ENCODE measurements at places on chromosomes 5 and 9. TPM values are rescaled to one million over a fixed set of nuclear protein-coding genes. Genes with fewer than 3 reads are reported as not detected.
A peak's percentile ranks its signal among the peaks of the same experiment; 100 is the strongest.

FSTL4 gene
- under 0.01 TPM for total RNA-seq

EMB gene
- 32.0 TPM for total RNA-seq

SLC46A2 gene
- total RNA-seq: under 0.01 TPM

LEAP2 gene
- total RNA-seq: 0.81 TPM

DOCK8 gene
- 73.2 TPM for total RNA-seq

DNA sequence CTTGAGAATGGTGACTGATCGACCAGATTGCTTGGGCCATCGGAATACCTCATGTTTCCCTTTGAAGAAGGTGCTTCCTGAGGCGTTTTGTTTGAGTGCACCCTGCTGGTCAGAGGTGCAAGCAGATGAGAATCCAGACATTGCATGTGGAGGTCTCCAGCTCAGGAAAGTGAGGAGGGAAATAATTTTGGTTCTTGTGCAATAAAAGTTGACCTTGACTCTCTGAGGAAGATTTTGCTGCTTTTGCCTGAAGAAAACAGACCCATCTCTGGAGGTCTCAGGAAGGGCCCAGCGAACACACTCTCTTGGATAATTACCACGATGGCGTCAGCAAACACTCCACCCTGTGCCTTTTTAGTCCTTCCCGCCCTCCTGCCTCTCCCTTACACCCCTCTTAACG, 69.7 kb downstream of the GRAMD2B start:
- DNase-seq: no peak

GRCh38 chr9:76688471-76689238, 75.6 kb upstream of the PCA3 start:
- DNase-seq: no peak

DNA sequence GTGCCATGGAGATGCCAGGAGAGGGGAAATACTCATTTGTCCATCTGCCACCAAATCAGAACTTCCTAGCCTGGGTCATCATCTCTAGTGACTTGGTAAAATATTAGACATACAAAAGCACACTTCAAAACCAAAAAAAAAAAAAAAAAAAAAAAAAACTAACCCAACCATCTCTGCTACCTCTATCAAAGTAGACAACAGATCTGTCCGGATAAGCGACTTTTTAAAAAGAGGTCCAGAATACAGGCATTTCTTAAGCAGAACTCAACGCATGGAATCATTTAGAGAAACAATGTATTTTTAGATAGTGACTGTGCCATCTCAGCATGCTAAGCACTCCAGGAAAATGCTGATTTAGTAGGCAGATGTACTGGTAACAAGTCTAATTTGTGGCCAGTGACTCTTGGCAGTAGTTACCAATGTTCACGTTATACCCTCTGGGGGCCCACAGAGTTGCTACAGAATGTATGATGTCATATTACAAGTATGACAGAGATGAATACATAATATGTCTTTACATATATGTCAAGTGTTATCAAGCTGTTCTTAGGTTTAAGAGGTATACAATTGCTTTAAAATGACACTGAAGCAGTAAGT, 107.8 kb downstream of the SMIM23 start:
- DNase-seq: no peak

DNA sequence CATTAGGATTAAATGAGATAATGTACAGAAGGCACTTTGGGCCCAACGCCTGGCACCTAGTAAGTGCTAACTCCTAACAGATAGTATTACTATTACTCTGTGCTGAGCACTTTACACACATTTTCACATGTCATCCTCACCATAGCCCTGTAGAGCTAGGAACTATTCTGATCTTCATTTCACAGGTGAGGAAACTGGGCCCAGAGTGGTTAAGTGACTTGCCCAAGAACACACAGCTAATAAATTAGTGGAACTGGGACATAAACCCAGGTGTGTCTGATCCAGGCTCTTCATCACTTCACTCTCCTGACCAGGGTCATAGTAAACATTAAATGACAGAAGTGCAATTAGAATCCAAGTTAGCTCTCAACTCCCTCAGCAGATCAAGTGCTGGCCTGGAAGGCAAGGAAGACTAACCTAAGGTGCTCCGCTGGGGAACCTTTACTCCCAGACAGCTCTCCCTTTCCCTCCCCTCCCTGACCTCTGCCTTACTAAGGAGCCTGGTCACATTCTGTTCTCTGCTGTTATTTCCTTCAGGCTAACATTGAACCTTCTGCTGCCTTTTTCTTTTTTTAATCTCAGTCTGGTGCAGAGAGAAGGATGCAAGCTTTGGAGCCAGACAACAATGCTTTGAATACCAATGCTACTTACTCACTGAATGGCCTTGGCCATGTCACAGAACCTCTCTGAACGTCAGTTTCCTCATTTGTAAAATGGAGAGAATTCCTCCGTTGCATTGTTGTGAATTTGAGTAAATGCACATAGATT, 4.1 kb upstream of the ADRA1B start:
- no peak for DNase-seq

- no peak for DNase-seq
Measured at GRCh38 chr5:130514984-130515690, 610.9 kb downstream of the CHSY3 start.

DNA sequence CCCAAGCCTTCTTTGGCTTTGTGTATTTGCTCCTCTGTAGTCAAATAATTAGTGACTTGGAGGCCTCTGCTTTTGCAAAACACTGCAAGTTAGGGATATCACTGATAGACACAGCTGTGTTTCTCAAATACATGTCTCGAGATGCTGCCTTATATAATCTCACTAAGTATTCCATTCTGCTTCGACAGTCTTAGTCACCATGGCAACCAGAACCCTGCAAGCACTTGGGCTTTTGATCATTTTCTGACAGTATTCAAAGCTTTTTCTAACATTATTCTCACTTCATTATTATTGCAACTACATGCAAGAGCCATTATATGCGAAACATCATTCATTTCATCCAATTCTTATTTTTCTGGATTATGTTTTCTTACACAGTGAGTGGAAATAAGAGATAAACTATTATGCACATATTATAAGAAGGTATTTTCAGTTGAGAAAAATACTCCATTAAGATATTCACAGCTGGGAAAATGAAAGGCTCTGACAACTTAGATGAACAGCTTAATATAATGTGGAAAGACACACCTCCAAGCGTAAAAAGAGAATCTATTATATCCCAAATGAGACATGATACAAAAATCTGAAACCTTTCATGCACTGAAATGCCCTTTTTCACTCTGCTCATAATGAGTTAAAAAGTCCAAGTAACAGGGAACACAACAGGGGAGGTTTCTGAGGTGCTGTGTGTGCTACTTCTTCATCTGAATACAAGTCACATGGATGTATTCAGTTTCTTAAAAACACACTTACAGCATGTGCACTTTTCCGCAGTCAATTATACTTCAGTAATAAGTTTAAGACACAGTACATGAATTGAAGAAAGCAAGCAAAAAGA, 93.9 kb downstream of the SCAI start:
- DNase-seq: no peak

DNA sequence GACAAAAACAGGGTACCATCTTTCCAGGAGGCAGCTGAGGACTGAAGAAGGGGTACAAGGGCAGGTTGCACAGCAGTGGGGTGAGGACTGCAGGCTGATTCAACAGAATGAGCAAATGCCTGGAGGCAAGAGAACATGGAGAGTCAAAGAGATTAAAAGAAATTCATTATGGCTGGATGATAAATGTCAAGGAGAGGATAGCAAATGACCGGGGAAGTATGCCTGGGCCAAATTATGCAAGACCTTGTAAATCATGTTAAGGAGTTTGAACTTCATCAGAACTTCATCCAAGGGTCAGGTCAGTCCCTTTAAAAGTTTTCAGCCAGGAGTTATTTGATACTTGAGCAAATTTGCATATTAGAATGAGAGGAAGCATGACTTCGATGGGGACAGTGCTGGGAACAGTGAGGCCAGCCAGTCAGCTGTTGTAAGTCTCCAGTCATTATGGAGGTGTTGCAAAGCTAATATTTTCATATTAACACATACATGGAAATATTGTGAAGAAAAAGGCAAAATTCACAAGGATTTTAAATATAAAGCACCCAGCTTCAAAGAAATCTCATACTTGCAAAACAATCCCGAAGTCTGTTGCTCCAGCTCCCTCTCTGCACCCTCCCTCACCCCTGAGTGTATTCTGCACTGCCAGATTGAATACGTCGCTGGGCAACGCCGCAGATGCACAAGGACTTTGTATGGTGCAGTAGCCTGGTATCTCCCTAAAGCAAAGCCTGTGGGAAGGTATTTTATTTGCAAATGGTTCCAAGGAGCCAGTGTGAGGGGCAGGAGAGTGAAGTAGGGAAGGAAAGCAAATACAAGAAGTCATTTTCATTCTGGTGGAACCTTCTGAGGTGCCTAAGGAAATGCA, 509.8 kb upstream of the TLE4 start:
- DNase-seq: no peak

DNA sequence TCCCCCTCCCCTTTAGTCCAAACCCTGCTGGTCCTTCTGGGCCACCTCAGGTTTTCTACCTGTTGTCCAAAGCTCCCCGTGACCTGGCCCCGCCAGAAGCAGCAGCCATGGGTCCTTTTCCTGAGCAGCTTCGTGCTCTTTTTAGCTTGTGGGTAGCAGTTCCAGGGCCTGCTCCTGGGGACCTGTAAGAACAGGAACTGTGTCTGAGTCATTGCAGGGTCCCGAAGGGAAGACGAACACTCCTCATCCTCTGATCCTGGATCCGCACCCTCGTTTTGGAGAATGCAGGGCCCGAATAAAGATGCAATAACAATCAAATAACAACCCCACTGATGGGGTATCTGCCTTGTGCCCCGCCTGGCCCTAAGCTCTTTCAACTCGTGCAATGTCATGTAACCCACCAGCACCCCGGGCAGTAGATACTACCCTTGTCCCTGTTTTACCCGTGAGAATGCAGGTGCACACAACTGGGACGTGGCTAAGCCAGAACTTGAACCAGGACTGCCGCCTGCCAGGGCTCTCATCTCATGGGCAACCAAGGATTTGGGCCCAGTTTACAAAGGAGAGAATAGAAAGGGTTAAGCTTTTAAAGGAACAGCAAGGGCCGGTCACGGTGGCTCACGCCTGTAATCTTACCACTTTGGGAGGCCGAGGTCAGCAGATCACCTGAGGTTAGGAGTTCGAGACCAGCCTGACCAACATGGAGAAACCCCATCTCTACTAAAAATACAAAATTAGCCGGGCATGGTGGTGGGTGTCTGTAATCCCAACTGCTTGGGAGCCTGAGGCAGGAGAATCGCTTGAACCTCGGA, 33.2 kb downstream of the NEK6 start:
- DNase-seq: no peak

DNA sequence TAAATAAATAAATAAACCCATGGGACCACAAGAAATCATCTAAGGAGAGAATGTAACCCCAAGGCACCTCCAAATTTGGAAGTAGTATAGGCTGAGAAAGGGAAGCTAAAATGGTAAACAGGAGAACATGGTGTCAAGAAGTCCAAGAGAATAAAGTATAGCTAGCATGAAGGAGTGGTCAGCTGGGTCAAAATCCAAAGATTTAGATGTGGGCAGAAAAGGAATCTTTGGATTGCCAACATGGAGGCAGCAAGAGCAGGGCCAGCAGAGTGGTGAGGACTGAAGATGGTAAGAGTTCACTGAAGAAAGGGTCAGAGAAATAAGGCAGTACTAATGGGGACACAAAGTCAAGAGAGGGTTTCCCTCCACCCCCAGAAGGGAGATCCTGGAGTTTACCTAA, 53.0 kb downstream of the TSSK1B start:
- DNase-seq: no peak

DNA sequence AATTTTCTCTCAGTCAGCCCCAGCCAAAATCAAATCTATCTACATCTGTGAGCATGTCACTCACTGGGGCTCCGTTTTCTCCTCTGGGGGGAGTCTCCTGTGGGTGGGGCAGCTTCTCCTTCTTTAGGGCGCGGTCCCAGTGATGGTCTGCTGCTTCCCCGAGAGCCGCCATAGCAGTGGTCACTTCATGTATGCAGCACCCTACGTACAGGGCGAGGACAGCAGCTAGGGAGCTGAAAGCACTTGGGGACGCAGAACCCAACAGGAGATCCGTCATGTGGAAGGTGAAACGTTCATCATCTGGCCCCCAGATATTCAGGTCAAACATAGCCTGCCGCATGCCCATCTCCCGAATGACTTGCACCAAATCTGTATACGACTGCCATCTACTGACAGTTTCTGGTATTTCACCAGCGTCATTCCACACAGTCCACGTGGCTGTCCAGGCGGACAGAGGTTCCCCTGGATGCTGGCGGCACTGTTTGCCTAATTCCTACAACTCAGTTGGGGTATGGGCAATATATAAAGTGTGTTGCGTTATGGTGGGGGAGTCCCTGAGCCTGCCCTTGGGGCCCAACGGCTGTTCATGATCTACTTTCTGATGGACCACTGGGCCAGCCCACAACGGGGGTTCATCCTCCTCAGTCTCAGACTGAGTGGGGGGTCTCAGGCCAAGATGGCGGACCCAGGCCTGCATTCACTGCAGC, 795.0 kb downstream of the EFNA5 start:
- no peak for DNase-seq

DNA sequence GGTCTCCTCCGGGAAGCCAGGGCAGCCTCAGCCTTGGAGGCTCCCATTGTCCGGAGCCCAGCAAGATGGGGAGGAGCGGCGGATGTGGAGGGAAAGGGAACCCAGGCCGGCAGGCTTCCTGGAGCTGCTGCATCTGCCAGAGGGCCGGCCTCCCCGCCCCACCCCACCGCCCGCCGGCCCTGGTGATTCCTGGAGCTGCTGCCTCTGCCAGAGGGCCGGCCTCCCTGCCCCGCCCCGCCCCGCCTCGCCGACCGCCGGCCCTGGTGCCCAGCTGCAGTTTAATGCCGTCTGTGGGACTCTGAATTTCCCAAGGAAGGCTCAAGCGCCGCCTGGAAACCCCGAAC, 31.6 kb downstream of the EXD3 start:
- no peak for DNase-seq

DNA sequence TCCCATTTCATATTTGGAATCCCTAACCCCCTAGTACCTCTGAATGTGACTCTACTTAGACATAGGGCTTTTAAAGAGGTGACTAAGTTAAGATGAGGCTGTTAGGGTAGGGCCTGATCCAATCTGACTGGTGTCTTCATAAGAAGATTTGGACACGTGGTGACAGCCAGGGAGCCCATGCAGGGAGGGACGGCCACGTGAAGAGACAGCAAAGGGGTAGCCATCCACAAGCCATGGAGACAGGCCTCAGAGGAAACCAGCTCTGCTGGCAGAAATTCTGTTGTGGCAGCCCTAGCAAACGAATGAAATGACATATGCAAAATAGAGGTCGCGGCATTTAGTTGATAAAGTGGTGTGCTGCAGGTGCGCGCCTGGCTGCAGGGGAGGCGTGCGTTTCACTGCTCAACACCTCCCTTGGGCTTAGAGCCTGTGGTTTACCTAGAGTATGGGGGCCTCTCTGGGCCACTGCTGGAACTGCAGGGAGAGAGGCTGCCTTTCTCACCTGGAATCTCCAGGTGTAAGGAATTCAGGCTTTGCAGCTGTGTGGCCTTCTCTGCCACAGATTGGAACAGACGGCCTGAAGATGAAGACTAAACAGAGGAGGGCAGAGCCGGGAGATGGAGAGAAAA, 7.1 kb upstream of the AFAP1L1 start:
- DNase-seq: peak; percentile 41

All from hematopoietic multipotent progenitor cell (in vitro differentiated cells).